ENCODE measurements at places on chromosomes 1 and 21. TPM values are rescaled to one million over a fixed set of nuclear protein-coding genes. Genes with fewer than 3 reads are reported as not detected.

DNA sequence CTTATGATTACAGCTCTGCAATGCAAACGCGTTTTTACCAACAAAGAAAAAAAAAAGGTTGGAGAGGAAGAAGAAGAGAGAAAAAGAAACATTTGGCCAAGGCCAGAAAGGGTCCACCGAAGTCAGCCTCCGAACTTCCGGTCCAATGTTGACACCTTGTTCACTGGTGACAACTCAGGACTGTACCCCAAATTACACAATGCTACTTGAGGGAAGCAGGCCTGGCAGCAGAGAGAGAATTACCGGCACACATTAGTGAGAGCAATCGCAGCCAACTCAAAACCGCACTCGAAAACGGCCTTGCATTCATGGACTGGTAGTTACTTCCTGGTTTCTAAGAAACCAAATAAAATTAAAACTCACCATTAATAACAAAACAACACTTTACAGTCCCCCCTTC lies 652.5 kb downstream of the KIF26B start:
- DNase-seq: no peak

- no peak for DNase-seq
Observed at GRCh38 chr1:1554550-1554925, 14.1 kb upstream of the TMEM240 start.

GRCh38 chr1:30670240-30671060 lies 52.9 kb downstream of the MATN1 start:
- DNase-seq: no peak

The SAMD11 gene
- total RNA-seq: 9.7 TPM

DNA sequence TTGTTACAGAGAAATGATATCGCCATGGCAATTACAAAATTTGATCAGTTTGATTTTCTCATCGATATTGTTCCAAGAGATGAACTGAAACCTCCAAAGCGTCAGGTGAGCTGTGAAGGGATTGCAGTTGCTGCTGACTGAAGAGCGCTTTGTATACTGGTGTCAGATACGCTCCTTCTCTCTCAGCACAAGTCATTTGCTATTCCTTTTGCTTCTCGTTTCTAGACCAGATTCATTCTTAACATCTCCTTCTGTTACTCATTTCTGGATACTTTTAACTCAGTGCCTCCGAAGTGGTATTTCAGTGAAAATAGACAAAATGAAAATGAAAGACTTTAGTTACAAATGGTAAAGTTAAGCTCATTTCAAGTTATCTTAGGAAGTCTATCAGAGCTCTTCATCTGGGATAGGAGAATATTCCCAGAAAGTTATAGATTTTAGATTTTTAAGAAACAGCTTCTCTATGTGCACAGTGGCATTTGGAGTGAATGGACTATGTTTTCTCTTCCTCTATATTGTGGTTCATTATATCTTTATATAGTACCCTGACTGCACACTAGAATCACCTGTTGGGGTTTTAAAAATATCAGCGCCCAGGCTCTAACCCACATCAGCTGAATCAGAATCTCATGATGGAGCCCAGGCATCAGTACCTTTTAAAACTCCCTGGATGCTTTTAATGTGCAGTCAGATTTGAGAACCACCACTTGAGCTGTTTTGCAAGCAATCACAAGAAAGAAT lies 30.3 kb upstream of the KCNQ4 start:
- DNase-seq: no peak
